ENCODE measurements at places on chromosomes 1 and 21.

- DNase-seq, result no peak
Measured at GRCh38 chr1:218247339-218247738, 37.8 kb upstream of the RRP15 start.

DNA sequence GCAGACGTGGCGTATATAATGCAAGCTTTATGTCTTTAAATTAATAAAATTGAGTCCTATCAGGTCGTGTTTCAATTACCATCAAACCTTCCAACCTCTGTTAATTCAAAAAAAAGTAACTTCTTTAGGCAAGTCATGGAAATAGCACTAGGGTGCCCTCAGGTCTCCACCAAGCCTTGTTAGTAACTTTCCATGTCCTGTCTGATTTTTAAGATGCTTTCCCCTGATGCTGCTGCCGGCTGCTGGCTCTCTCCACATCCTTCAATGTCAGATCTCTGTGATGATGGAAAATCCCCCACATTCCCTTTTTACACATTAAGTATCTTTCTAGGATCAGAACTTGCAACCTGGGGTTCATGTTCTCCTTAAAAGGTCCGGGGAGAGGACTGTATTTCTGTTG is 3.0 kb downstream of the ERG start:
- no peak for DNase-seq

DNA sequence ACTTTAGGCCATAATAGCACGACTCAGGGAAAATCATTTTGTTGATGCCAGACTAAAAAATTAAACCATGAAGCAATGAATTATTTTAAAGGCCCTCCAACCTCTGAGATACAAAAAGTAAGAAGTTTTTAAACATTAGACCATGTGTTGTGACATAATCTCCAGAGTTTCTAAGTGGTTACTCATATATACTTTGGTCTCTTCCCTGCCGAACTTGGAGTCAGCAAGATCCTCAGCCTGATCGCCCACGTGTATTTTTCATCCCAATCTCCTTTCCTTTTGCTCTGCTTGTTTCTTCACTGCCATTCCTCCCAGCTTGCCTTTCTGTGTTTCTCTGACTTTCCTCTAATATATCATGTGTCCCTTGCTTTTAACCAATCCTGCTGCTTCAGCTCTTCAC is 3.8 kb downstream of the ARV1 start:
- DNase-seq, result no peak

DNA sequence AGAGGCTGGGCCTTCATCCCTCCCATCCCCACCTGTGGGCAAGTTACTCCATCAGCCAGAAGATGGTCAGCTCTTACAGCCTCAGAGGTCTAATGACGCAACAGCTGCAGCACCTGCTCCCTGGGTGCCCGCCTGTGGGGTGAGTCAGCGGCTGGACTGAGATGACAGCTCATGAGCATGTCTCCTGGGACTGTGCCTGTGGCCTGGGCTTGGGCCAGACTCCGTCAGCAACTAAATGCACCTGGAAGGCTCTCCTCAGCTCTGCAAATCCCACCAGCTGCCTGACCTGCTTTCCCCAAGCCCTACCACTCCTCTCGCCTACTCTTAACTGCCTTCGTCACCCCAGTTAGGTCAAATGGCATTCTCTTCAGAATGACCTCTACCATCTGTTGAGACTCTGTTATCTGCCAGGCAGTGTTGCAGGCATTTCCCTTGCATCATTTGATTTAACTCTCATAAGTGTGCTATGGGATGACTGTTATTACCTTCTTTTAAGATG is 47.7 kb downstream of the ETS2 start:
- DNase-seq, result no peak

- DNase-seq, result no peak
Measured at GRCh38 chr1:3547055-3548005, 64.0 kb downstream of the MEGF6 start.

DNA sequence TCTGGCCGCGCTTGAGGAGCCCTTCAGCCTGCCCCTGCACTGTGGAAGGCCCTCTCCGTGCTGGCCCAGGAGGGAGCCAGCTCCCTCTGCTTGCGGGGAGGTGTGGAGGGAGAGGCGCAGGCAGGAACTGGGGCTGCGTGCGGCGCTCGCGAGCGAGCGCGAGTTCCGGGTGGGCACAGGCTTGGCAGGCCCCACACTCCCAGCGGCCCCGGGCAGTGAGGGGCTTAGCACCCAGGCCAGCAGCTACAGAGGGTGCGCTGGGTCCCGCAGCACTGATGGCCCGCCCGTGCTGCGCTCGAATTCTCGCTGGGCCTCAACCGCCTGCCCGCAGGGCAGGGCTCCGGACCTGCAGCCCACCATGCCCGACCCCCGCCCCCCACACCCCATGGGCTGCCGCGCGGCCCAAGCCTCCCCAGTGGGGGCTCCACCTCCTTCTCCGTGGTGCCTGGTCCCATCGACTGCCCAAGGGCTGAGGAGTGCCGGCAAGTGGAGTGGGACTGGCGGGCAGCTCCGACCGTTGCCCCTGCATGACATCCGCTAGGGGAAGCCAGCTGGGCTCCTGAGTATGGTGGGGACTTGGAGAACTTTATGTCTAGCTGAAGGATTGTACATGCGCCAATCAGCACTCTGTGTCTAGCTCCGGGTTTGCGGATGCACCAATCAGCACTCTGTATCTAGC is 46.0 kb downstream of the COL24A1 start:
- DNase-seq, result no peak

- DNase-seq, result no peak
Measured at GRCh38 chr1:172719066-172719627, 60.2 kb downstream of the FASLG start.

GRCh38 chr1:100573960-100574359 is 36.0 kb downstream of the GPR88 start:
- DNase-seq, result no peak
